Naive thymus-derived CD4-positive, alpha-beta T cell (primary cell): ENCODE measurements at places on chromosomes 5 and 9. TPM values are rescaled to one million over a fixed set of nuclear protein-coding genes. Genes with fewer than 3 reads are reported as not detected.

DNA sequence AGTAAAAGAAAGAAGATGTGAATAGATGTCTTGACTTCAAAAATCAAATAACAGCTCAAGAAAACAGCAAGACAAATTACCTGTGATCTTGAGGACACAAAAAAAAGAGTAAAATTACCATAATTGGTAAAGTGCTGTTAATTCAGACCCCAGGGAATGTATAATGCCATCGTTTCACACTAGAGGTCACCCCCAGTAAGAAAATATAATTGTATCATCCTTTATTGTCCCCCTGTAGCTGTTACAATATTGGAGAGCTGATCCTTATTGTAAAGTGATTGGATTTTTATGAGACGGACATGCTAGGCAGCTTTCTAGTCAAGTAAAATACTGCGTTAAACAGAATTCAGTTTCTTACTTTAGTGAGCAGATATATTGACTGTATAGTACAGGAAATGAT lies 377.0 kb downstream of the TLE1 start:
- no peak for DNase-seq

- DNase-seq = no peak
Observed at GRCh38 chr5:96516631-96517071, 83.6 kb upstream of the PCSK1 start.

GRCh38 chr9:114083666-114084065 lies 5.6 kb upstream of the AMBP start:
- DNase-seq = no peak

DNA sequence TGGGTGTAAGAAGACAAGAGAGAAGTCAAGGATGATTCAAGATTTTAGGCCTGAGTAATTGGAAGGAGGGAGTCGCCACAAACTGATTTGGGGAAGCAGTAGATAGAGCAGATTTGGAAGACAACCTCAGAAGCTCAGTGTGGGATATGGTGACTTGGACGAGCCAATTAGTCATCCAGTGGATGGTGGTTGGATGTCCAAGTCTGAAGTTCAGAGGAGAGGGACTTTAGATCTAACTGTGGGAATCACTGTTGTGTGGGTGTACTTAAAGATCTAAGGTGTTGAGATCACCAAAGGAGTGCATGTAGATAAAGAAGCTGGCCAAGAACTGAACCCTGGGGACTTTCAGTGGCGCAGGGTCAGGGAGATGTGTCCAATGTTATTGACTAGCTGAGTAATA lies 2.2 kb downstream of the IDNK start:
- DNase-seq = no peak

GRCh38 chr5:128174951-128175350 lies 91.4 kb downstream of the SLC12A2 start:
- DNase-seq = no peak

DNA sequence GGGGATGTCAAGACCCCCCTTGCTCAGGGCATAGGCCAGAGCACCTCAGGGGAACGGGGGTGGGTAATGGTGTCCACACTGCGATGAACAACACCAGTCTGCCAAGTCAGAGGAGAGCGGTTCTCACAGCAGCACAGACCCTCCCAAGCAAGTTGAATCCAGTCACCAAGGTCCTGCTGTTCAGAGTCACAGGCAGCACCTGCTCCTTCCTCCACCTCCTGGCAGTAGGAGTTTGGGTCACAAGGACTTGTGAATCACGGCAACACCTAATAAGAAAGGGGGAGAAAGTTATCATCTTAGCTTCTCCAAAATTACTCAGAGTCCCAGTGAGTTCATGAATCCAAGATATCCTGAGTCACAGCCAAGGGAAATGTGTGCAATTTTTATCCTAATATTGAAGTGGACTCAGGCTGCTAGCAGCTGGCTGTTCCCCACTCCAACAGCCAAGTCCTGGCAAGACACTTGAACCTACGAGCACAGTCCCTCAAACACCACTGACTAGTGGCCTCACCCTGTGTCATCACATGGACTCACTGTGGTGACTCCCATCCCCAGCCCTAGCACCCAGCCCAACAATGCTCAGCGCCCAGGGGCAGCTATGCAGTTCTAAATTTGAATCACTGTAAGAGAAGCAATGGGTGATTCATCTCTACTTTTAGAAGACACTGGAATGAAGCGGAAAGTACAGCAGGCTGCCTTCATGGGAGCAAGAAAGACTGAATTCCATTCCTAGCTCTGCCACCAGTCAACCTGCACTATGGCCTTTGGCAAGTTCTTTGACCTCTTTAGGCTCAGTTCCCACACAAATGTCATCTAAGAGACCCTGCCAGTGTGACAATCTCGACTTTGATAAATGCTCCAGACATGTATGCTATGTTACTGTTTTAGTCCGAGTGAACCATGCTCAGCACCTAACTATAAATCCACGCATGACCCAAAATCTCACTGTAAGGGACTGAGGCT lies 113.7 kb downstream of the KLHL3 start:
- no peak for DNase-seq

DNA sequence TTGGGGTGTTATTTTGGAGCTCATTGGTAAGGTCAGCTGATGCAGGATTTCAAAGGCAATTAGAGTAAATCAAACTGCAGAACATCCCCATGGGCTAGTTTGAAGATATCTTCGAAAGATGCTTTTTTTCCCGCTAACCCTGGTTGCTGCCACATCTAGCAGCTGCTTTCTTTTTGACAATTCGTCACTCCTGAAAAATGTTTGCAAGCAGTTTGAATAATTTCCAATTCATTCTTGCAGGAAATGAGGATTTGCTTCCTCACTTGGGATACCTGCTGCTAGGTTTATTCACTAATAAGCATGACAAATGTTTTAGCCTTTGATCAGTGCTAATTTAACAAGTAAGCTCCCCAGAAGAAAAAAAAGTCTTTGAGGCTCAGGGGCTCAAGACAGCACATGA lies 649.6 kb upstream of the RORB start:
- DNase-seq = no peak

- DNase-seq = no peak
Observed at GRCh38 chr5:55306641-55307382, 682 bp downstream of the DHX29 start.

GRCh38 chr5:4023753-4024335 lies 428.2 kb downstream of the IRX1 start:
- no peak for DNase-seq

MYO10 gene
- not detected for total RNA-seq

CCDC192 gene
- total RNA-seq = not detected

AFAP1L1 gene
- 0.76 TPM for total RNA-seq
